ENCODE measurements at places on chromosomes 7 and 10.

GRCh38 chr10:77144656-77145055, 493.0 kb downstream of the KCNMA1 start:
- no peak for DNase-seq

GRCh38 chr10:125691160-125691981, 8.4 kb upstream of the TEX36 start:
- DNase-seq = no peak

GRCh38 chr7:96178581-96178980, 143.3 kb downstream of the SLC25A13 start:
- DNase-seq = no peak

DNA sequence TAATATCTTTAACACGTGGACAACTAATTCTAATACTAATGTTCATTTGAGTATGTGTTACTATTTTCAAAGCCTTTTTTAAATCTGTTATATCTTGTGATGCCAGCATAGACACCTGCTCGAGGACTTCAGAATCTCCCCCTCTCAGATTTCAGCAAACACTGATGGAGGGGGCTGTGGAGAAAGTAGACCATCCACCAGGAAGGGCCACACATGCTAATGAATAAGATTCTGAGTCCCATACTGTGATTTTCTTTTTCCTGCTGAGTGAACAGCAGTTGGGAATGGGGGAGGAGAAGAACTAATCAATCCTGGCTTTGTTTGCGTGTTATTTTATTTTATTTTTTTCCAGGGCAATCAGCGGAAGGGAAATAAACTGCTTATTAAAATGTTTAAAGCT, 157.9 kb upstream of the CSTF2T start:
- no peak for DNase-seq

GRCh38 chr7:37284805-37285231, 163.8 kb downstream of the ELMO1 start:
- DNase-seq = no peak

DNA sequence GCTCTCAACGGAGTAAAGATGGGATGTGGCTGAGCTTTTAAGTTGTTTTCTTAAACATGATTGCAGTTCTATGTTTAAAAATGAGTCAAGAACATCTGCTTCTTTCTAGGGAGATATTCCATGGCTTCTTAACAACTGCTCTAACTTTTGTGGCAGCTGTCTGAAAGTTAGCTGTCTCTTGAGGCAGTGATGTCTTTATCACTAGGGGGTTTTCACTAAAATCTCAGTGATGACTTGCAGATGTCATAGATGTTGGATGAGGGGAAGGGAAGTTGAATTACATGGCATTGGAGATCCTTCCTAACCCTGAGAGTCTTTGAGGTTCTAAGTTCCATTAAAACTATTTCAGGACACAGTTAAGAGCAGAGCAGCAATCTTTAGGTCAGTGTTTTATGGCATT, 43.5 kb downstream of the PRKG1 start:
- DNase-seq = no peak

GRCh38 chr7:108294595-108294994, 161.6 kb downstream of the NRCAM start:
- no peak for DNase-seq

DNA sequence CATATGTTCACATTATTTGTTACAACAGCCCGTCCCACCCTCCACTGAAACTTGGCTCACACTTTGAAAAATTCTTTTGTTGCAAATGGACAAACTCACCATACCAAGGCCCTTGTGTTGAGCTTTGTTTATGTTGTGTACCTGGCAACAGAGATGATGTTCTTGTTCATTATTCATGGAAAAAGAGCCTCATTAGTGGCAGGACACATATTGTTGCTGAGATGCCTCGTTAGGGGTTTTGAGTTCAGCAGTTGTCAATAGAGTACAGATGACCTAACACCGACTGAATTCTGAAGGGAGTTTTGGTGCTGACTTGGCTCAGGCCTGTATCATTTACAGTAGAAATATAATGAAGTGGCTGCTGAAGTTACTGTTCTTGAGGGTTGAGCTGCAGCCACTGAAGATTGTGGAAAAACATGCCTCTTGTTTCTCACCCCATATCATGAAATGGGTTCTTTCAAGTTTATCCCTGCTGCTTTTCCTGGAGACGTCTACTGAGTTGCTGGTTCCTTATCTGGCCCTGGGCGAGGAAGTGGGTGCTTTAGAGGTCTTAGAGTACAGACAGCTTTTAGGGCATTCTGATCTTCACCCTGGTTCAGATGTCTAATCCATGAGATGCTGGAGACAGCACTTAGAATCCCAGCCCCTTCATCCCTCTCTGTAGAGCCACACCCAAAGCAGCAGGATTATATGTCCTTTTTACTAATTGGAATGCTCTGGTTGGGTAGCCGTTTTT, 149.7 kb downstream of the WNT2 start:
- no peak for DNase-seq

- no peak for DNase-seq
Observed at GRCh38 chr7:99365318-99366141, 9.0 kb upstream of the ARPC1B start.
